Peyer's patch (tissue), 4 donors: ENCODE measurements at places on chromosomes 12 and 14. TPM values are rescaled to one million over a fixed set of nuclear protein-coding genes. Genes with fewer than 3 reads are reported as not detected.

The AKAP6 gene
- total RNA-seq, result 10.7 TPM

The LRRC10 gene
- not detected for total RNA-seq

The SERPINA6 gene
- total RNA-seq, result not detected

The KIAA0586 gene
- total RNA-seq, result 16.6 TPM

The CYP27B1 gene
- total RNA-seq, result not detected

The FGF23 gene
- not detected for total RNA-seq

The OTX2 gene
- total RNA-seq, result not detected

The MANSC1 gene
- total RNA-seq, result 10.8 TPM

The MYBPC1 gene
- total RNA-seq, result 63.9 TPM

The OR6C2 gene
- not detected for total RNA-seq

The HRK gene
- total RNA-seq, result not detected

The CLEC2A gene
- total RNA-seq, result not detected

The CLEC4C gene
- not detected for total RNA-seq

The PLA2G1B gene
- total RNA-seq, result not detected

The DTX1 gene
- total RNA-seq, result 33.8 TPM

- DNase-seq, result no peak
Measured at GRCh38 chr14:97350894-97351731, 553.9 kb downstream of the VRK1 start.

DNA sequence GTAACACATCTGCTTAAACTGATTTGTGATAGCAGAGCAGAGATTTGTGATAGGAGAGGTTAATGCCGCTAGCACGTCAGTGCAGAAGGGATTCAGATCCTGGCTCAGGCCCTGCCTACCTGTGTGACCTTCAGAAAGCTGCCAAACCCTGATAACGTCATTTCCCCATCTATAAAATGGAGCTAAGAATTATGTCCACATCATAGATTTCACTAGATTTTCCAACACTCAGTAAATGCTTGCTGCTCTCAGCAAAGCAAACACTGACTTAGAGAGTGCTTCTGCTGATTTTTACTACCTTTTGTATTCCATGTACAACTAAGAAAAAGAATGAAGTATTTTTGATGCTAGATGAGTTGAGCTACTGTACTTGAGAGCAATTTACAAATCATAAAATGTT lies 261.4 kb downstream of the ITPR2 start:
- DNase-seq, result no peak

GRCh38 chr14:98103705-98104104 lies 1168.3 kb downstream of the BCL11B start:
- no peak for DNase-seq

DNA sequence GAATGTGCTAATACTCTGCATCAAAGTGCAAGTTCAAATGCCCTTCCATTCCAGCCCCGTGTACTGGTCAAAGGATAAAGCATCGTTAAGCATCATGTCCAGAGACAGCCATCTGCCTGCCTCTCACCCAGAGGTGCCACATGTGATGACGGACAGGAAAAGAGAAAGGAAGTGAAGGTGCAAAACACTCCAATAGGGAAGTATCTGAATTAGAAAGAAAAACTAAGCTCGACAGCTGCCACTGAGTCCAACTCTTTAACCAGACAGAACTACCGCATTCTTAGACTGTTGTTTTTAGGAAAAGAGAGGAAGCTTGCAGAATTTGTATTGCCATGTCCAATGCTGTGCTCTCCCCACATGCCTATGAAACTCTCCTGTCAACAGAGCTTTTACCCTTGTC lies 465.0 kb upstream of the SOX5 start:
- no peak for DNase-seq

DNA sequence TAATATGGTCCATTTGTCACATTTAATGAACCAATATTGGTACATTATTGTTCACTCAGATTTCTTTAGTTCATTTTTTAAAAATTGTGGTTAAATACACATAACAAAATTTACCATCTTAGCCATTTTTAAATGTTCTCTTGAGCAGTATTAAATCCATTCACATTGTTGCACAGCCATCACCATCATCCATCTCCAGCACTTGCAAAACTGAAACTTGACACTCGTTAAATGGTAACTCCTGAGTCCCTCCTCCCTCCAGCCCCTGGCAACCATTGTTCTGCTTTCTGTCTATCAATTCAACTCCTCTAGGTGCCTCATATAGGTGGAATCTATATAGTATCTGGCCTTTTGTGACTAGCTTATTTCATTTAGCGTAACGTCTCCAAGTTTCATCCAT lies 86.4 kb downstream of the ACACB start:
- DNase-seq, result no peak

- DNase-seq, result no peak
Measured at GRCh38 chr12:130680451-130680990, 35.6 kb downstream of the RIMBP2 start.

GRCh38 chr14:39169541-39169900 lies 612 bp downstream of the TRAPPC6B start:
- DNase-seq, result no peak

- DNase-seq, result no peak
Measured at GRCh38 chr14:32823706-32824105, 115.0 kb upstream of the NPAS3 start.

GRCh38 chr12:85392508-85392907 lies 112.5 kb downstream of the ALX1 start:
- no peak for DNase-seq

DNA sequence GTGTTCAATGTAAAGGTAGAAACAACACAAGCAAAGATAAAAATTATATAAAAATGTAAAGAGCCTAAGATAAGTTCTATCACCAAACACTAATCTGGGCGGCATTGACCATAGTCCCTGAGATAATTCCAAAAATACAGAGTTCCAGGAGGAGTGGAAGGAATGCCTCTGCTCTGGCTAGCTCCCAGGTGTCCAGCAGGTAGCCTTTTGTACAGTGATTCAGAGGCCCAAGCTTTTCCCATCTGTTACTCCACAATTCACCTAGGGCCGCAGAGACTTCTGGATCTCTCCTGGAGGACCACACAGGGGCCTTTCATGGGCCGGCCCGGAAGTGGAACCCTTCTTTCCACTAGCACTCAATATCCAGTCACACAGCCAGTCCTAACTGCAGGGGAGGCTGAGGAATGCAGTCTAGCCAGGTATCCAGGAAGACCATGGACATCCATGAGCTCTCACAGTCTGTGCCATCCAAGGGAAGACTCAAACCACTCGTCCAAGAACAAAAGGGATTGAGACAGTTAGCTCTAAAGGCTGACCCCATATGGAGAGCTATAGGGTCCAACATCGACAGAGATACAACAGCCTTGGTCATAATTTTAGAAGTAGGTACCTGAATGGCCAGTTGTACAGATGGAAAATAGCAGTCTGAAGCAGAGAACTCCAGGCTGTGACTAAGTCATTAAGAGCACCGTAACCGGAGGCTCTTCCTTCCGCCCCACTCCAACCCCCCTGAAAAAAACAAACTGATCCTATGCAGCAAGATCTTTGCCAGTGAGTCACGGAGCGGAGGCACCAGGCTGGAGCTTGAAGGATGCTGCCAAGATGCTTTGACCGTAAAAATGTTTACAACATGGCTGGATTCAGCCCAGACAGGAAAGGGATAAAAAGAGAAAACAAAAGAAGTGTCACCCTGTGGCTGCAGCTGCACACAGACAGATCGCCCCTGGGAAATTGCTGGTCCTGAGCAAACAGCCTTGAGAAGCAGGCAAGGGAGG lies 204.8 kb downstream of the NUAK1 start:
- no peak for DNase-seq

DNA sequence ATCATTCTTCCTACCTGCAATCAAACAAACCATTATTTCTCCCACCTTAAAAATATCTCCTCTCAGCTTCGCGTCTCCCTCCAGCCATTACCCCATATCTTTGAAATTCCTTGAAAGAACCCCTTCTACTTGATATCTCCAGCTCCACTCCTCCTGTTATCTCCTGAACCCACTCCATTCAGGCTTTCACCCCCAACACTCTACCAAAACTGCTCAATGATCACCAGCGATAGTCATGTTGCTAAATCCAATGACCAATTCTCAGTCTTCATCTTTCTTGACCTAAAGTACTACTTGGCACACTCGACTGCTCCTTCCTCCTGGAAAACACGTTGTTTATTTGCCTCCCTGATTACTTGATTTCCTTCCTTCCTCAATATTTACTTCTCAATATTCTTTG lies 70.1 kb downstream of the DUSP16 start:
- no peak for DNase-seq

- DNase-seq, result no peak
Measured at GRCh38 chr14:70934502-70935134, 27.4 kb downstream of the PCNX1 start.

- DNase-seq, result no peak
Measured at GRCh38 chr12:93025145-93026103, 96.3 kb upstream of the EEA1 start.

GRCh38 chr12:131085816-131086591 lies 132.3 kb downstream of the ADGRD1 start:
- DNase-seq, result no peak

DNA sequence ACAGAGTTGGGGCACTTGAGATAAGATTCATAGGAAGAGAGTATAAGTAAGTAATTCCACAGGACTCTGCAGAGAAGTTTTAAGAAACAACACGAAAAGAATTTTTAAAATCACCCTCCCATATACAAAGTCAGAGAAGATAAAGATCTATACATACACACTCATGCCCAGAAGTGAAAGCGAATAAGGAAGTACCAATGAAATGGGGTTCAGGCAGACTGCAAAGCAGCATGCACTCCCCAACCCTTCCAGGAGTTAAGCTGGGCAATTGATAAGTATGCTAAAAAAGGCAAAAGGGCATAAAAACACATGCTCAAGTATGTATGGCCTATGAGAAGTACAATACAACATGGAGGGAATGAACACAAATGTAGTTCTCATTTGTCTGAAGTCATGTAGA lies 246.2 kb upstream of the GRIP1 start:
- DNase-seq, result no peak

DNA sequence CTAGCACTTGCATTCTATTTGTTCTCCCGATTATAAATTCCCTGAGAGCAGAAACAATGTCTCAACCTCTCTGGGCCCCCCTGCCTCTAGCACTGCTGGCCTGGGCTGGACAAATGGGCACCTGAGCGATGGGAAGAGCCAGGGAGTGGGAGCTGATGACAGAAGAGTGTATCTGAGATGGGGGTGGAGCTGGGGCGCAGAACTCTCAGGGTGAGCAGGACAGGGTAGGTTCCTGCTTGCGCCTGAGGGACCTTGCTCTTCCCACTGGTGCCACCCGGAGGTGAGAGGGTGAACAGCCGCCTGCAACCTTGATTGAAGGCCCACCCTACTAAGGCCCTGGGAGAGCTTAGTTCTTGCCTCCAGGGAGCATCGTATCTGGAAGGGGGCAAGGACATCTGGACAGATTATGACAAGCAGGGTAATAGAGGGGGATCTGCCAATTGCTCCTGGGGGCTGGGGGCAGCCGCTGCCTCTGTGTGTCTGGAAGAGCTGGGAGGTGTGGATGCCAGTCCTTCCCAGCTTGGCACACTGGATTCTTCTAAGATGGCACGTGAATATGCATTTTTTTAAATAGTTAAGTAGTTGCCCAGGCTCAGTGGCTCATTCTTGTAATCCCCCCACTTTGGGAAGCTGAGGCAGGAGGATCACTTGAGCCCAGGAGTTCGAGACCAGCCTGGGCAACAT lies 43.0 kb upstream of the TSPAN9 start:
- DNase-seq, result no peak

- no peak for DNase-seq
Measured at GRCh38 chr14:99350751-99351150, 78.8 kb upstream of the BCL11B start.

DNA sequence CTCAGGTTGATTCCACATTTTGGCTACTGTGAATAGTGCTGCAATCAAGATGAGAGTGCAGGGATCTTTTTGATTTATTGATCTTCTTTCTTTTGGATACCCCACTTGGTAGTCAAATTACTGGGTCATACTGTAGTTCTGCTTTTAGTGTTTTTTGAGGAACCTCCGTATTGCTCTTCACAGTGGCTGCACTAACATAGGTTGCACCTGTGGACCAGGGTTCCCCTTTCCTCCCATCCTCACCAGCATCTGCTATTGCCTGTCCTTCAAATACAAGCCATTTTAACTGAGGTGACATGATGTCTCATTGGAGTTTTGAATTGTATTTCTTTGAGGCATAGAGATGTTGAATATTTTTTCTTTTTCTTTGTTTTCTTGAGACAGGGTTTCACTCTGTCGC lies 152.5 kb upstream of the TMEM132C start:
- DNase-seq, result no peak

DNA sequence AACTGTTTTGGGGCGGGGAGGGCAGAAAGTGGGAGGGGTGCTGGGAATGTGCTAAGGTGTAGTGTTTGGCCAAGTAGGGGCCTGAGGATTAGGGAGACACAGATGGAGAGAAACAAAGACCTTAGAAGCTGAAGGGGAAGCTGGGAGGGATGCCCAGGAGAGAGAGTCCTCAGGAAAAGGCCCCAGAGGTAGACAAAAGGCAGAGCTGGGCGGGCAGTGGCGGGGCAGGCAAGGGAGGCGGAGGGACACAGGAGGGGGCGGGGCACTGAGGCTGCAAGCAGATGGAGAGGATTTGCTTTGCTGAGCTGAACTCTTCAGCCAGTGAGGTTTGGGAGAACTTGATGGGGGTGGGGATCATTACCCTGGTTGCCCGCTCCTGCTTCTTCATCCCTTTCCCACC lies 2.8 kb downstream of the PTMS start:
- no peak for DNase-seq

- no peak for DNase-seq
Measured at GRCh38 chr14:41403360-41403759, 203.3 kb upstream of the LRFN5 start.

- DNase-seq, result no peak
Measured at GRCh38 chr14:73924337-73924736, 25.6 kb downstream of the FAM161B start.

GRCh38 chr12:45991284-45992249 lies 1.2 kb upstream of the SCAF11 start:
- peak; percentile 74 for DNase-seq

DNA sequence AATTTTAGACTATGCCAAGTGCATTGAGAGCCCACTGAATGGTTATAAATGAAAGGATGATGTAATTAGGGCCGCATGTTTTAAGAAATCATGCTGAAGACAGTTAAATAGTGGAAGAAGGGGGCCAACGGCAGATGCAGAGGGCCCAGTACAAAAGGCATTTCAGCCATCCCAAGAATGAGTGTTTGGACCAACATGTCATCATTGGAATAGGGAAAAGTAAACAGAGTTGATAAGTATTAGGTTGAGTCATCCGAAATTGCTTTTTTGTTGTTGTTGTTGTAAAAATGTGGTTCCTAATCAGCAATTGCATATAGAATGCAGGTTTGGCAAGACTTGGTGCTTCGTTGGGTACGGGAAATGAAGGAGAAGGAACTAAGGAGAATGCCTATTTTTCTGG lies 29.5 kb downstream of the BMP4 start:
- no peak for DNase-seq

GRCh38 chr12:14776236-14776961 lies 26.9 kb downstream of the WBP11 start:
- DNase-seq, result no peak

GRCh38 chr12:98635657-98636323 lies 8.8 kb downstream of the IKBIP start:
- no peak for DNase-seq

DNA sequence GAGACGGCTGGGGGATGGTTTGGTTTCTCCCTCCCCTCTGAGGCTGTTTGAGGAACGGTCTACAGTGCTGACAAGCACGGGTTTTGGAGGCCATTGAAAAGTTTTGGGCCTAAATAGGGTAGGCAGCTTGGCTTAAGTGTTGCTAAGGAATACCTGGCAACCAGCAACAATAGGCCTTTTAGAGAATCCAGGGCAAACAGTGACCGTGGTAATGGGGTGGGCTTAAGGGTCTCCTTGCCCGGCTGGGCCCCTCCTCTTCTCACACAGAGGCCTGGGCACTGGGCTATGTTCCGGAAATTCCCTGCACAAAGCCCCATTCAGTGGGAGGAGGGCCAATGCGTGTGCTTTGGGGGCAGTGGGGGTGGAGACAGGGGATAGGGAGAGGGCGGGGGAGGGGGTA lies 55.4 kb downstream of the ASCL1 start:
- no peak for DNase-seq
